Endothelial cell (in vitro differentiated cells): ENCODE measurements at places on chromosomes 1 and 21.
A peak's percentile ranks its signal among the peaks of the same experiment; 100 is the strongest.

- peaks cover 2% of the 10 kb centered on the region for H3K27me3 ChIP-seq
- peak overlapping the region; percentile 16 for H3K27ac ChIP-seq
- H3K4me1 ChIP-seq: no peaks in the 10 kb centered on the region
- H3K36me3 ChIP-seq: peaks cover 18% of the 10 kb centered on the region
- no peak for DNase-seq
Observed at GRCh38 chr1:203828002-203828401, 32.6 kb downstream of the ZBED6 start.

DNA sequence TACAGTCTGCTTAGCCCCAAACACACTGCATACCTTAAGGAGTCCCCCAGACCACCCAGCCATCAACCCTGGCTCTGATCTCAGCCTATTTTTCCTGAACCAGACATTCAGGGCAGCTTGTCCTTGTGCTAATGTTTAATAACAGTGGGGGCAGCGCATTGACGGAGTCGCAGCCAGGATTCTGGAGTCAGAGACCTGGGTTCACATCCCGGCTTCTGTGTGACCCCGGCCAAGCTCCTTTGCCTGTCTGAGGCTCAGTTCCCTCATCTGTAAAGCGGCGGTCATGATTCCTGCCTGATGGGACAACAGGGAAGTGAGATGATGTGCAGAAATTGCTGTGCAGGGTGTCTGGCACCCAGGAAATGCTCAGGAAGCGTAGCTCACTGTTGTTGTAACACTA is 63.1 kb downstream of the MATN1 start:
- no peaks in the 10 kb centered on the region for H3K4me1 ChIP-seq
- peaks cover 10% of the 10 kb centered on the region for H3K27me3 ChIP-seq
- no peak for DNase-seq
- no peak overlapping the region for H3K27ac ChIP-seq

DNA sequence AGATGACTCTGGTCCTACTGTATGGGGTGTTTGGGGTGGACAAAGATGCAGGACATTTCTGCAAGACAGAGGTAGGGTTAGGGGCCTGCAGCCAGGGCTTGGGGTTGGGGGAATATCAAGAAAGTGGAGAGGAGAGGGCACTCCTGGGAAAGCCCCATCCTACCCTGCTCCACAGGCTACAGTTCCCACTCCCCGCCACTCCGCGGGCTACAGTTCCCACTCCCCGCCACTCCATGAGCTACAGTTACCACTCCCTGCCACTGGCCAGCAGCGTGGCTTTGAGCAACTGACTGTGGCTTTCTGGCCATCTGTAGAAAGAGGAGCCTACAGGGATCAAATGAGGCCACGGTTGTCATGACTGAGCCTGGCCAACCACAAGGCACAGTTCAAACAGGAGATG is 93.8 kb upstream of the GRIK3 start:
- H3K36me3 ChIP-seq: no peaks in the 10 kb centered on the region
- H3K27me3 ChIP-seq: peaks cover 10% of the 10 kb centered on the region
- peaks cover 5% of the 10 kb centered on the region for H3K4me1 ChIP-seq
- H3K4me3 ChIP-seq: no peak overlapping the region
- H3K27ac ChIP-seq: no peak overlapping the region
- no peak for DNase-seq

DNA sequence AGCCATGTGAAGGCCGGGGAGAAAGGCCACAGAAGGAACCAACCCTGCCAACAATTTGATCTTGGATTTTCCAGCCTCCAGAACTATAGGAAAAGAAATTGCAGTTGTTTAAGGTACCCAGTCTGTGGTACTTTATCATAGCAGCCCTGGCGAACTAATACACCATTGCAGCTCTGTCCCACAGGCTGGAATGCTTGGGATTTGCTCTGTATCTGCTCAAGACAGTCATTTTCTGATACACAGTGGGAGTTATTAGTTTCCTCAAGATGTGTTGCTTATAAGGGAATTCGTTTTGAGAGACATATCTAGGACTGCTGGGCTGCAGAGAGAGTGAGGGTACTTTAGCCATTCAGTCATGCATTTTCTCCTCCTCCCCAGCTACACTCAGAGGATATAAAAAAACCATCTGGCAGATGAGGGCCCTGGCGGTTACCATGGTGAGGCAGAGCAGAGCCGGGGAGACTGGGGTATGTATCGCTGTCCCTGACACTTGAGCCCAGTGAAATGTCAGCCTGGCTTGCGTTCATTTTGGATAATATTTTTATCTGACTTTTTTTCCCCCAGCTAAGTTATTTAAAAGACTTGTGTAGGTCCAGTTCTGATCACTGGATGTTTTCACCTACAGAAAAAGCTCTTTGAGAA is 104.6 kb downstream of the DIRAS3 start:
- no peaks in the 10 kb centered on the region for H3K27me3 ChIP-seq
- DNase-seq: no peak
- no peaks in the 10 kb centered on the region for H3K36me3 ChIP-seq

- peaks cover 8% of the 10 kb centered on the region for H3K4me1 ChIP-seq
- H3K27ac ChIP-seq: no peak overlapping the region
- no peaks in the 10 kb centered on the region for H3K36me3 ChIP-seq
- H3K27me3 ChIP-seq: peaks cover 8% of the 10 kb centered on the region
Observed at GRCh38 chr1:14930247-14930965, 223.1 kb upstream of the TMEM51 start.

DNA sequence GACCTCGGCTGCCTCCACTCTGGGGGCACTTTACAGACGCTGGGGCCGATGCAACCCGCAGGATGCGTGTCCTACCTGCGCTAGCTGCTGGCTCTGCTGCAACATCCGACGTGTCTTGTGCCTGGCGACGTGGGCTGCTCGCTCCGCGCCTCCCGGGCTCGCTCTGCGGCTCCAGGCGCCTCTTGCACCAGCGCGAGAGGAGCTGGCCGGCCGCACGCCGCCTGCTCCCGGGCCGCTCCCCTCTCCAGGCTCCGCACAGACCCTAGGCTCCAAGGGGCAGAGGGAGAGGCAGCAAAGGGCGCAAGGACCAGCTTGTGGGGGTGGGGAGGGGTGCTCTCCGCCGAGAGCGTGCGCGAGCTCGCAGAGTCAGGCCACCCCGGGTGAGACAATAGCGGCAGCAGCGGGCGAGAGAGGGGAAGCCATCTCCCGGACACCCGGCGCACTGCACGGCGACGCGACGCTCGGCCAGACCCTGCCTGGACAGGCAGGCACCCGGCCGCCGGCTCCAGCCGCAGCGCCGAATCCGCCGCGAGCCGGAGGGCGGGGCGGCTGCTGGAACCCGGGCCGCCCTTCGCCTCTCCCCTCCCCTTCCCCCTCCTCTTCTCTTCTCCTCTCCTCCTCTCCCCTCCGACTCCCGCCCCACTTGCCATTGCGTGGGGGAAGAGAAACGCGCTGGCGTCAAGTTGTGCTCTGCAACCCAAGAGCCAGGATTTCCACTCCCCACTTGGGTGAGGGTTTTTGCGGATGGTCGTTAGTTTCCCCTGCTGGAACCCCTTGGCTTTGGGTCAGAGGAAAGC is at the start of gene PIK3C2B:
Gene PIK3C2B, minus strand, starts transcription at position 525 of the 797 bp plus-strand sequence. CDS start 25,003 bp downstream, outside the sequence.
- H3K27me3 ChIP-seq: peaks cover 9% of the 10 kb centered on the region
- peak; percentile 86 for DNase-seq
- H3K4me3 ChIP-seq: peak within 1 kb of the TSS; percentile 100
- H3K36me3 ChIP-seq: peaks cover 35% of the 10 kb centered on the region

DNA sequence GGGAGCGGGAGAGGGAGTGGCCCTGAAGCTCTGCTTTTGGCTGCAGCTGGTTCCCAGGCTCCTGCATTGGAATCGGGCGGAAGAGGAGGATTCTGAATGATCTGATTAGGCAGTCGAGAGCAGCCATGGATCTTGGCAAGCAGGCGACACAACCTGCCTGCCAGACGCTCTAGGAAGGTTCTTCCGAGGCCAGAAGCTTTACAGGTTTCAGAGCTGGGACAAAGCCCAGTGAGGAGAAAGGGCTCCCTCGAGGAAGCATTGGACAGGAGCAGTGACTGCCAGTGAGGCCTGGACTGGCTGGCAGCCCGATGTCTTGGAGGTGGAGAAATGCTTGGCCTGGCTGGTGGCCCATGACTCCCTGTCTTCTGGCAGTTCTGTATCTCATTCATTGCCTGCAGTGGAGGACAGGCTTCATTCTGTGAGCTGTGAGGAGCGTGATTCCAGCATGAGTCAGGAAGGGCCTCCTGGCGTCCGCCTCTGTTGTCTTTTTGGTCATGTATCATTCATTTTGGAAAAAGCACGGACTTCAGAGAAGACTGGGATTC is 132.7 kb upstream of the IPO9 start:
- H3K4me3 ChIP-seq: no peak overlapping the region
- no peak for DNase-seq
- H3K27me3 ChIP-seq: peaks cover 12% of the 10 kb centered on the region
- peaks cover 4% of the 10 kb centered on the region for H3K4me1 ChIP-seq

- DNase-seq: no peak
- no peaks in the 10 kb centered on the region for H3K4me1 ChIP-seq
- no peaks in the 10 kb centered on the region for H3K36me3 ChIP-seq
- no peak overlapping the region for H3K27ac ChIP-seq
- no peak overlapping the region for H3K4me3 ChIP-seq
- H3K27me3 ChIP-seq: no peaks in the 10 kb centered on the region
Observed at GRCh38 chr1:215357901-215358300, 209.2 kb upstream of the KCTD3 start.

GRCh38 chr1:44222397-44223186 is 9.3 kb downstream of the DMAP1 start:
- no peaks in the 10 kb centered on the region for H3K4me1 ChIP-seq
- H3K36me3 ChIP-seq: peaks cover 45% of the 10 kb centered on the region
- no peak overlapping the region for H3K4me3 ChIP-seq
- DNase-seq: no peak
- H3K27ac ChIP-seq: no peak overlapping the region

GRCh38 chr1:234776256-234776875 is 166.4 kb upstream of the IRF2BP2 start:
- H3K4me1 ChIP-seq: peaks cover 12% of the 10 kb centered on the region
- no peak overlapping the region for H3K27ac ChIP-seq
- H3K27me3 ChIP-seq: no peaks in the 10 kb centered on the region
- DNase-seq: no peak
- H3K4me3 ChIP-seq: no peak overlapping the region
- no peaks in the 10 kb centered on the region for H3K36me3 ChIP-seq

- no peak overlapping the region for H3K4me3 ChIP-seq
- H3K36me3 ChIP-seq: peaks cover 7% of the 10 kb centered on the region
- no peaks in the 10 kb centered on the region for H3K27me3 ChIP-seq
- H3K4me1 ChIP-seq: no peaks in the 10 kb centered on the region
- H3K27ac ChIP-seq: no peak overlapping the region
- no peak for DNase-seq
Observed at GRCh38 chr21:15159382-15160020, 94.7 kb upstream of the NRIP1 start.

GRCh38 chr1:22465015-22465565 is 13.4 kb downstream of the ZBTB40 start:
- peaks cover 3% of the 10 kb centered on the region for H3K27me3 ChIP-seq
- no peaks in the 10 kb centered on the region for H3K4me1 ChIP-seq
- H3K36me3 ChIP-seq: peaks cover 4% of the 10 kb centered on the region
- no peak for DNase-seq
- H3K4me3 ChIP-seq: no peak overlapping the region
- H3K27ac ChIP-seq: no peak overlapping the region

GRCh38 chr1:13832536-13832935 is 132.5 kb downstream of the PRDM2 start:
- no peaks in the 10 kb centered on the region for H3K4me1 ChIP-seq
- no peak overlapping the region for H3K27ac ChIP-seq
- H3K4me3 ChIP-seq: no peak overlapping the region
- DNase-seq: no peak
- peaks cover 7% of the 10 kb centered on the region for H3K27me3 ChIP-seq

- H3K36me3 ChIP-seq: no peaks in the 10 kb centered on the region
- H3K4me1 ChIP-seq: no peaks in the 10 kb centered on the region
Observed at GRCh38 chr1:15740924-15741850, 1.1 kb upstream of the TMEM82 start.

- no peak overlapping the region for H3K4me3 ChIP-seq
- H3K27me3 ChIP-seq: no peaks in the 10 kb centered on the region
- DNase-seq: peak; percentile 18
- H3K4me1 ChIP-seq: no peaks in the 10 kb centered on the region
Observed at GRCh38 chr1:246907472-246907871, 24.3 kb downstream of the AHCTF1 start.

DNA sequence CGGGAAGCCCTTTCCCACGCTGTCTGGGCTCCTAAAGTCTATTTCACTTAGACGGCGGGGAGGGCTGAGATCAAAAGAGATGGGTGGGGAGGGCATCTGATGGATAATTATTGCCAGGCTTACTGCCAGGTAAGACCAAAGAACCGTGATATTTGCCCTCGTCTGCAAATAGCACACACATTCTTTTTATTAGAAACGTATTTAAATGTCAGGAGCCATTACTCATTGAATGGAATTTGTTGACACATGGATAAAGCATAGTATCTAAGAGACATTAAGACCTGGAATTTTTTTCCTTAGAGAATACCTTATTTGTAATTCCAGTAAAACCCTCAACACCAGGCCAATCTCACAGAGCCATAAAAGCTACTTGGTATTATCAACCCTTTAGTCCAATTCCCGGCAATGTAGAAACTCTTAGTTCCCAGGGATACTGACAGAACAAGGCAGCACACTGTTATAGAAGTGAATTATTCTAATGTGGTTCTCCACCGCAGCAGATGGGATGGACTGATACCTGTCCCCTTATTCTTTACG is 10.6 kb downstream of the URB1 start:
- no peak overlapping the region for H3K27ac ChIP-seq
- H3K4me3 ChIP-seq: no peak overlapping the region
- no peaks in the 10 kb centered on the region for H3K4me1 ChIP-seq
- DNase-seq: no peak
- peaks cover 23% of the 10 kb centered on the region for H3K36me3 ChIP-seq
- H3K27me3 ChIP-seq: peaks cover 11% of the 10 kb centered on the region

DNA sequence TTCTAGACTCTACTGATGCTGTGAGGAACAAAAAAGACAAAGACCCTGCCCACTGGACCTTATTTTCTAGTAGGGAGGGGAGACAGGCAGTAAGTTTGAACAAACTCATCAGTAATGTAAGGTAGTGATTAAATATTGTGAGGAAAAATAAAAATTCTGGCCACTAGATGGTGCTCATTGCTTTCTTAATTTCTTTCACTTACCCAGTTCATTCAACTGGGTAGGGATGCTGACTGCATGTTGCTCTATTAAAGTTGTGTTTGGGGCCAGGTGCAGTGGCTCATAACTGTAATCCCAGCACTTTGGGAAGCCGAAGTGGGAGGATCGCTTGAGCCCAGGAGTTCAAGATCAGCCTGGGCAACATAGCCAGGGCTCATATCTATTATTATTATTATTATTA is 6.3 kb upstream of the KYAT3 start:
- peak overlapping the region; percentile 20 for H3K27ac ChIP-seq
- H3K36me3 ChIP-seq: no peaks in the 10 kb centered on the region
- H3K4me1 ChIP-seq: peaks cover 25% of the 10 kb centered on the region
- peaks cover 3% of the 10 kb centered on the region for H3K27me3 ChIP-seq
- H3K4me3 ChIP-seq: no peak overlapping the region

GRCh38 chr1:43530483-43531106 is at the start of gene PTPRF:
Gene PTPRF, plus strand, starts transcription at chr1:43530883. Its CDS starts 14,193 bp downstream, at chr1:43545076.
- H3K4me1 ChIP-seq: peaks cover 34% of the 10 kb centered on the region
- peak within 1 kb of the TSS; percentile 86 for H3K27ac ChIP-seq
- peak; percentile 76 for DNase-seq
- peak within 1 kb of the TSS; percentile 100 for H3K4me3 ChIP-seq

GRCh38 chr1:151839457-151840403 is at the start of gene C2CD4D:
Gene C2CD4D, minus strand, starts transcription at chr1:151839820. Its CDS starts 831 bp downstream, at chr1:151838989.
- DNase-seq: peak; percentile 61
- H3K27ac ChIP-seq: peak within 1 kb of the TSS; percentile 67
- H3K36me3 ChIP-seq: peaks cover 15% of the 10 kb centered on the region
- H3K4me3 ChIP-seq: peak within 1 kb of the TSS; percentile 73
